Fibroblast of lung (primary cell): ENCODE measurements at places on chromosomes 1 and 21.

DNA sequence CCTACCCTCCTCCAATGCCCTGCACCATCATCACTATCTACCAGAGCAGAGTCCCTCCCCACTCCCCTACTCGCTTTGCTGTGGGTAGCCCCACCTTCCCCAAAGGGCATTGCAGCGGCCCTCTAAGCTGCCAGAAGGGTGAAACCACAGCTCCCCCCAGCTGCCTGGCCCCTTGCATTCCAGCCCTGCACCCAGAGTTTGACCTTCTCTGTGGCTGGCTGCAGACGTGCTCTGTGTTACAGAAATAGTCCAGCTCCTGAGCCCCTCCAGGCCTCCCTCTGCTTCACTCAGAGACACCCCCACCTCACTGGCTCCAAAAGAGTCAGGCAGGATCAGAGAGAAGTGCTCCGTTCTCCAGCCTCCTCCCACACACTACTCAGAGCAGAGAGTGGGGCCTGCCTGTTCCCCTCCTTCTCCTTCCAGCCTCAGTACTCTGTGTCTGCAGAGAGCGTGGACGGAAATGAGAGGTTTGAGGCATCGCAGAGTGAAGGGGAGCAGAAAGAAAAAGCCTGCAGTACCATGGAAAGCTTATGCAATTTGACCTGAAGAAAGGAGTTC lies 63.2 kb downstream of the PLEKHA6 start:
- peak; percentile 87 for DNase-seq

- no peak for DNase-seq
Measured at GRCh38 chr1:208182880-208183645, 61.1 kb downstream of the PLXNA2 start.

DNA sequence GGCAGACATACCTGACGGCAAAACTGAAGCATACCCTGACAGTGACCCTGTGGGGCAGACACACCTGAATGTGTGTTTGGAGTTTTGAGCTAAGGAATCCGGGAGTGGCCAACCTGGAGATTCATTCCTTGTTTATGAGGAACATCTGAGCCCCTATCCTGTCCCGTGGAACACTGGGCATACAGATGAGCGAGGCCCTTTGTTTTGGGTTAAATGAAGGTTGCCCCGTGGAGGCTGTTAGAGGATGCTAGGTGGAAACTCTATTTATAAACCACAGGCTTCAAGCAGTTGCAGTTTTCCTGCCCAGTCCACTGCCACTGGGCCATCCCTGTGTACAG lies 18.1 kb downstream of the GALNT2 start:
- no peak for DNase-seq

GRCh38 chr1:63640633-63641567 lies 47.7 kb downstream of the PGM1 start:
- DNase-seq = no peak

DNA sequence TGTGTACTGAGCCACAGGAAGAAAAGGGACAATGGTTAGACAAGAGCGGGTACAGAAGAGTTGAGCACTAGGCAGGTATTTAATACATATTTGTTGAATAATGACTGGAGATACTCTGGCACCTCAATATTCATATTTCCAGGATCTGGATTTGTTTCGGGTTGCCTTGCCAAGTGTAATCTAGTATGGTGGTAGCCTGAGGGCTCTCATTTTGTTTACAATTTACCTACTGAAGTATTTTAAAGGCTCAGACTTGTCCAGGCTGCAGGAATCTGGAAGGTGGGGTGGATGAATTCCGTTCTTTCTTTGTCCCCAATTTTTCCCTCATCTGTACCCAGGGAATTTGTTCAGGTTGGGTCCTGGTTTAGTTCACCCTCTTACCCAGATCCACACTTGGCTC lies 95.0 kb downstream of the CACHD1 start:
- DNase-seq = no peak

DNA sequence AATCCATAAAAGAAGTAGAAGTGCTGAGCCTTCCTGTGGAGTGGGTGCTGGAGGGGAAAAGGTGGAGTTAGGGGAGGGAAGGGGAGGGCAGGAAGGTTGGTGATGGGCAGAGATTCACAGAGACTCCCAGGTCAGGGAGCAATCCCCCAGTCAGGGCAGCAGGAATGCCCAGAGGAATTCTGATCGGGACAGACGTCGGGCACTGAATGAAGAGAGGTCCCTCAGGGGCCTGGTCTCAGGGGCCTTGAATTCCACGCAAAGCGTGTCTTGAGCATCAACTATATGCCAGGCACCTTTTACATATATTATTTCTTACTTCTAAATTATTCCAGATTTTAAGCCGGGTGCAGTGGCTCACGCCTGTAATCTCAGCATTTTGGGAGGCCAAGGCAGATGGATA lies 7.2 kb upstream of the PADI1 start:
- DNase-seq = no peak

DNA sequence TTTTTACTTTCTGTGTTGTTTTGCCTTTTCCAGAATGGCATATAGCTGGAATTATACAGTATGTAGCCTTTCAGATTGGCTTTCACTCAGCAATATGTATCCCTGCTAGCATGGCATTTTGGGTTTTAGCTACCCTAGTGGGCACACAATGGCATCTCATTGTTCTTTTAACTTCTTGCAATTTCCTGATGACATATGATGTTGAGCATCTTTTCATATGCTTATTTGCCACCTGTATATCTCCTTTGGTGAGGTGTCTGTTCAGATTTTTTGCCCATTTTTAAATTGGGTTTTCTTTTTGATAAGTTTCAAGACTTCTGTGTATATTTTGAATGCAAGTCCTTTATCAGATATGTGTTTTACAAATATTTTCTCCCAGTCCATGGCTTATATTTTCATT lies 14.0 kb downstream of the TSEN15 start:
- DNase-seq = no peak

- DNase-seq = peak; percentile 90
Measured at GRCh38 chr1:163071405-163072255, 2.5 kb downstream of the RGS4 start.

- no peak for DNase-seq
Measured at GRCh38 chr1:67767103-67767782, 66.0 kb downstream of the GNG12 start.

GRCh38 chr1:104291156-104291555 lies 541.5 kb downstream of the AMY1C start:
- DNase-seq = no peak

DNA sequence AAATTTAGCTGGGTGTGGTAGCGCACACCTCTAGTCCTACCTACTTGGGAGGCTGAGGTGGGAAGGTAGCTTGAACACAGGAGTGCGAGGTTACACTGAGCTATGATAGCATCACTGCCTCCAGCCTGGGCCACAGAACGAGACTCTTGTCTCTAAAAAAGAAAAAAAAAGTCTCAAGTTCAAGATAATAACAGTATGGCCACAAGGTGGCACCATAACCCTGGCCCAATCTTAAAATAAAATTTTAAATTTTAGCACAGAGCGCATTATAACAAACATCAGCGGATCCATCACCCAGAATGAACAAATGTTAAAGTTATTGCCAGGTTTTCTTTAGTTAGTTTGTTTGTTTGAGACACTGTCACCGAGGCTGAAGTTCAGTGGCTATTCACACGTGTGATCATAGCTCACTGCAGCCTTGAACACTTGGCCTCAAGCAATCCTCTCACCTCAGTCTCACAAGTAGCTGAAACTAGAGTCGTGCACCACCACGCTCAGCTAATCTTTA lies 2.9 kb upstream of the HTR6 start:
- DNase-seq = peak; percentile 68

DNA sequence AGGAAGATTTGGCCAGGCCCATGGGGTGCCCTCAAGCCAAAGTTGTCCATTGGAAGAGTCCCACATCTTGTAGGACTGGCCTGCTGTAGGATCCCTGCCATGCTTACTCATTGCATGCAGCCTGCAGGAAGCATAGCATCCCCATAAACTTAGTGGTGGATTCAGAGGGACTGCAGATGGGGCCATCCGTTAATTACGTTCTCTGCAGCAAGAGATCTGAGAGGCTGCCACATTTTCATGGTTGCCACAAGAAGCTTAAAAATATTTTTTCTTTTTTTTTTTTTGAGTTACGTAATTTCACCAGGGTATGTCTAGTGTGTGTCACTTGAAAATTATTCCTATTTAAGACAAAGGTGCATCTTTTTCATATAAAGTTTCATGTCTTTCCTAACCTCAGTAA lies 329.7 kb upstream of the USP24 start:
- DNase-seq = no peak

GRCh38 chr1:93805027-93805610 lies 73.9 kb downstream of the DNTTIP2 start:
- peak; percentile 50 for DNase-seq

GRCh38 chr1:118262865-118263264 lies 77.8 kb upstream of the SPAG17 start:
- DNase-seq = no peak

GRCh38 chr1:225250432-225250831 lies 177.4 kb downstream of the LBR start:
- no peak for DNase-seq

DNA sequence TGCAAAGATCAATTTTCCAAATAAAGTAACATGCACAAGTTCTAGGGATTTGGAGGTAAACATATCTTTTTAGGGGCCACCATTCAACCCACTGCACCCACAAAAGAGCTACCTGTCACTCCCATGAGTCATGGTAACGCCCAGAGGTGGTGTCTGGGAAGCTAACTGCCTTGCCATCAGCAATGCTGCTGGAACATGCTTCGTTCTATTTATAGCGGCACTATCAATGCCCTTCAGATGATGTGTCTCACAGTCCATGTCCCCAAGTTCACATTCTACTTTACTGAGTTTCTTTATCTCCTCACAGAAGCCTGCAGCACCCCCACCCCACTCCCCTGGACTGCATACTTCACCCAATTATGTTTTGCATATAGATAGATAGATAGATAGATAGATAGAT lies 95.4 kb downstream of the LPAR3 start:
- no peak for DNase-seq

GRCh38 chr1:18868801-18869424 lies 9.5 kb upstream of the TAS1R2 start:
- DNase-seq = no peak

DNA sequence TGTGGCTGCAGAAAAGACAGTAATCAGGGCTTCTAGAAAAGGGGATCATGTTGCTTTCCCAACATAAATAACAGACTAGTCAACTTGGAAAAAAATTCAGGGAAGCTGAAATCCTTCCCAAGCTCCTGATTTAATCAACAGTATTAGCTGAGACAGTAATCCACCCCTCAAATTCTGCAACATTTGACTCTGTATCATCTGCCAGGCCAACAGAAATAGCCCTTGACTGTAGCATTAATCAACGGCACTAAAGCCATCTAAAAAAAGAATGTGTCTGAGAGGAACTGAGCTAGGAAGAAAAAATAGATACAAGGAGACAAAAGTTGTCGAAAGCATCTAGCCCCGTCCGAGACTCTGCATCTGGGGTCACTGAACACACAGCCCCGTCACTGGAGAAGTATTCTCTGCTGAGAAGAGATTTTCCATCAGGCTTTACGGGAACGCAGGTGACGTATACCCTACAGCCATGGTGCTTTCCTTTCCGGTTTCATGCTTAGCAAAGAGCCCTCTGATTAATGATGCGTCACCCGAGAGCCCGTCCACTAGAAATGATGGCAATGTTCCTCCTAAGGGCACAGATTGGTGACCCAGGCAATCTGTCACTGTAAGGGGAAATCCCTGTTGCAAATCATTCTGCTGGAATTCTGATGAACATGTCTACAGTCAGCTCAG lies 42.1 kb upstream of the TP53BP2 start:
- DNase-seq = peak; percentile 90

DNA sequence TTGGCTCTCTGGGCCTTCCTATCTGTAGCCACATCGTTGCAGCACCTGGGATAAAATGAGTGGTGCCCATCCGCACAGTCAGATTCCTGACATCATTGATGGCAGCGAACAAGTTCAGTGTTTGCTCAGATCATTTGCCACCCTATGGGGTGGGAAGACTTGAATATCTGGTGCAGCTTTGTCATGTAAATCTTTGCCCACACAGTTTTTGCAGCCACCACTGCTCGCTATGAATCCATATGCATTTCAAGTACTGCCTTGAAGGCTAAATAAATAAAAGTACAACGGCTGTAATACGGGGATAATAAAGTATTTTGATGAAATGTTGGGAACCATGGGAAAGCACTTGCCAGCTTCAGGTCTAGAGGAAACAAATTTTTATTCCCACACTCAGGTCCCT lies 56.3 kb upstream of the COA6 start:
- DNase-seq = no peak

GRCh38 chr1:222390181-222390580 lies 157.7 kb downstream of the HHIPL2 start:
- DNase-seq = peak; percentile 82

- no peak for DNase-seq
Measured at GRCh38 chr1:30968220-30968971, 59.8 kb upstream of the SDC3 start.

DNA sequence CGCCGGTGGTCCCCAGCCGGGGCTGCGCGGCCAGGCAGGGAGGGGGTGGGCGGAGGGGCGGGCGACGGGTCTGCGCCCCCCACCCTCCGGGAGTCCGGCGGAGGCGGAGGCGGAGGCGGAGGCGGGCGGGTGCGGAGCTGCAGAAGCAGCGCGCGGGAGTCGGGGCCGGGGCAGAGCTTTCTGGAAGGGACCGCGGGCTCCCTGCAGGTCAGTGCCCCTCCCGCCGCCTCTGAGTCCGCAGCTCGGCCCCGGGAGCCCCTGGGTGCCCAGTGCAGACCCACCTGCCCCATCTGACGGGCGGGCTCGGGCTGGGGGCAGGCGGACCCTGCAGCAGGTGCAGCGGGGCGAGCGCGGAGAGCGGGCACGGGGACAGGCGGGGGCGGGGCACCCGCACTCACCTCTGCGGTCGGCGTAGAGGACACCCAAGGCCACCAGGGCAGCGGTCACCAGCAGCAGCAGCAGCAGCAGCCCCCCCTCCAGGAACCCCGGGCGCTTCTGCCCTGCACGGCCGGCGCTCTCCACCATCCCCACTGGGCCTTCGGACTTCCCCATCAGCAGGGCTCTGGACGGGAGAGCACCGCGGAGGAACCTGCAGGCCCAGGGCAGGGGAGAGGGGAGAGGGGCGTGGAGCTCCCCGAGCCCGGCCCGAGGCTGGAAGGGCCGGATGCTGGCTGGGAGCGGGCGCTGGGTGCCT lies 3.7 kb downstream of the MMEL1 start:
- DNase-seq = no peak

DNA sequence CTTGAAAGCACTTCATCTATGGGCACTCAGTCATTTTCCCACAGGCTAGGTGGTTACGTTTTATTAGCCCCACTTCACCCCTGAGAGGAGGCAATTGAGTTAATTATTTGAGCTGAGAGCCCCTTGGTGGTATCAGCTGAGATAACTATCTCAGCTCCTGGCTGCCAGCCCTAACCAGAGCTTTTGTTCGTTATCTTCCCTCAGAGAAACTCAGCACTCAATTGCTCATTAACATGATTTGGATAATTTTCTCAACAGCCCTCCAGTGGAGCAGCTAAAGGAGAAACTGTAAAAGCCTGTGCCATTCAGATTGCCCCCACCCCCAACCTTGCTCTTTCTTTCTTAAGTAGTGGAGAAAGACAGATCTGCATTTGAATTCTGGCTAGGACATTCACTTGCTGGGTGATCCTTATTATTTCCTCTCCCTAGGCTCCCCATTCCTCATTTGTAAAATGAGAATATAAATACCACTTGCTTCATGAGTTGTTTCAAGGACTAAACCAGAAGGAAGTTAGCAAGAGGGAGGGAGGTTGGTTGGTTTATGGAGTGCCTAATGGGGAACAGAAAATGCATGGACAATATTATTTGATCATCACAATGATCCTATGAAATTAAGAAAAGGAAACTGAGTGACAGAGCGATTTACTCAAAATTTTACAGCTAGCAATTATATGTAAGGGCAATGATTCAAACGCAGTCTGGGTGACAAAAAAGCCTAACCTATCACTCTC lies 218.7 kb upstream of the FGGY start:
- DNase-seq = no peak
